ENCODE measurements at places on chromosomes 11 and 22.

DNA sequence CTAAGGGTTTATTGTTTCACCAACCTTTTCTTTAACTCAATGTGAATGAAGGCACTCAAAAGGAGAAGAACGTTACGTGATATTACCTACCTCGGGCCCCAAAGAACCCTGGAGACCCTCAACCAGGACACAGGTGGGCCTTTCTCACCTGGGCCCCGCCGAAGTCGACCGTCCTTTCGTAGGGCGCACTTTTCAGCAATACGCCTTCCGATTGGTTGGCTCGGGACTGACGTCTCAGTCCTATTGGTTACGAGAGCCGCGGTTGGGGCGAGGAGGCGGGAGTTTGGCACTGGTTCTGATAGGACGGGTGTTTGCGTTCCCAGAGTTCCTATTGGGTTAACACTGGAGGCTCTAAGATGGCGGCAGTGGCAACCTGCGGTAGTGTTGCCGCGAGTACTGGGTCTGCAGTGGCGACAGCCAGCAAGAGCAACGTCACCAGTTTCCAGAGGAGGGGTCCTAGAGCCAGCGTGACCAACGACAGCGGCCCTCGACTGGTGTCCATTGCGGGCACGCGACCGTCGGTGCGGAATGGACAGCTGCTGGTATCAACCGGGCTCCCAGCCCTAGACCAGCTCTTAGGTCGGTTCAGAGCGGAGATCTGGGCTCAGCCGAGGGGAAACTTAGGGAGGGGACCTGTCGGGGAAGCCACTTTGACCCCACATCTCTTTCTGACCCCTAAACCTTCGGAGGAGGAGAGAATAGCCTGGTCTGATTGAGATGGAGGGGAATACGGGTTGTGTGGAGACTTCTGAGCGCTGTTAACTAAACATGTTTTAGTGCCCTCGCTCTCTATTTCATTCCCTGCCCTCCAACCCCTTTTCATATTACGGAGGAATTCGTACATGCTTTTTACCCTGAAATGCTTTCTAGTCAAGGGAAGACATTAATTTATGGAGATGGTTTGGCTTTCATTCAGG, at the start of the genes ELP4 and IMMP1L:
Gene ELP4 (plus strand): TSS at position 339 of the 917 bp plus-strand sequence. CDS start 18 bp downstream, at position 357.
Gene IMMP1L (minus strand): TSS at position 194 of the 917 bp plus-strand sequence. CDS start 46,346 bp downstream, outside the sequence.
- DNase-seq = peak; percentile 92

DNA sequence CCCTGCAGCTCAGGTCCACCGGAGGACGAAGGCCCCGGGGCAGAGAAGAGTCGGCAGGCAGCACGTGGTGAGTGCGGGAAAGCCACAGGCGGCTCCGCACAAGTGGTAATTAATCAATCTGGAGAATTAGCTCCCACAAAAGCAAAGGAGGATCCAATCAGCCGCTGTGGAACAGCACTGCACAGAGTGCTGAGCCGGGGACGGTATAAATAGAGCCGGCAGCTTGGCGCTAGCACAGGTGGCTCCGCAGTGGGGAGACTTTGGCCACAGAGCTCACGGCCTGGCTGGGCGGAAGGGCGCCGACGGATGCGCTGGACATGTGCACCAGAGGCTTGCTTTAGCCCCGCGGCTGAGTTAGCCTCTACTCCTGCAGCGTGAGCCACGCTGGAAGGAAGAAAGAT, 48.9 kb downstream of the IGSF9B start:
- DNase-seq = no peak

DNA sequence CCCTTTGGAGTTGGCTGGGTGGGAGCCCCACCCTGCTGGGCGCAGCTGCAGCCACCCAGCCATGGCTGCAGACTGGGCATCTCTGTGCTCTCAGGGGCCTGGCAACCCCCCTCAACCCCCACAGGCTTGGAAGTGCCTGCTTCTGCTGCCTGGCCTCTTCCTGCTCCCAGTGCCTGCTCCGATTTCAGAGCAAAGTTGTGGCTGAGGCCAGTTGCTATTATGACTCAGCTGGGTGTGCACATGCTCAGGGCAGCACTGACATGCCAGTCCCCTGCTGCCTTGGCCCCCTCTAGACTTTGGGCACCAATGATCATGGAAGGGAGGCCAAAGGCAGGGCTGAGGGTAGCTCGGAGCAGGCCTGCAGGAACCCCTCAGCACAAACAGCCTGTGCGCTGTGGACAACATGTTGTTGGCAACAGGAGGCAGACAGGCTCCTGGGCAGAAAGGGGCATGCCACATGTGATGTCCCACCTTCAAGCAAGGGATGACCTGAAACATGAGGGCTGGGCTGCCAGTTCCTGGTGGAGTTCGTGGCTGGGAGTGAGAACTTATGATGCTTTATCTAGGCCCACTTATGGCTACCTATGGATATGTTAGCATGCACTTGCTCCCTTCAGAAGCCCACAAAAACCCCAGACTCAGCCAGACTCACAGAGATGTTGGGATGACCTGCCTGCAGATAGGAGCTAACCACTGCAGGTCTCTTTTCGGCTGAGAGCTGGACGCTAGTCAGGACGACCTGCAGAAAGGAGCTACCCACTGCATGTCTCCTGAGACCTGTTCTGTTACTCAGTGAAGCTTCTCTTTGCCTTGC, 96.4 kb upstream of the AMOTL1 start:
- DNase-seq = no peak

DNA sequence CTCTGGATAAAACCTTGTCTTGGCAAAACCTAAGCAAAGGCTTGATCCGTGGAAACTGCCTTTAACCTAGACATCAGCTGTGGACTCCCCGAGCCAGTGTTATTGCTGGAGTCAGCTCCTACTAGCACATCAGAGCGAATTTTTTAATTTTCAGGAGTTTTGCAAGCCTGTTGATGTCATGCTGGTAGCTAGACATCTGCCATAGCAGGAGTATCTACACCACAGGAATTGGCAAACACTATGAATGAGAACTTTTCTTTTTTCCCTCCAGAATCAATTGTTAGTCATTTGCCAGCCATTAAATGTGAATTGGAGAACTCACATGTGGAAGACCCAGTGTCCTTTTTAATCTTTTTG, 201.2 kb downstream of the NAV2 start:
- DNase-seq = no peak

- no peak for DNase-seq
Observed at GRCh38 chr11:67633758-67634365, 4.1 kb upstream of the NUDT8 start.

DNA sequence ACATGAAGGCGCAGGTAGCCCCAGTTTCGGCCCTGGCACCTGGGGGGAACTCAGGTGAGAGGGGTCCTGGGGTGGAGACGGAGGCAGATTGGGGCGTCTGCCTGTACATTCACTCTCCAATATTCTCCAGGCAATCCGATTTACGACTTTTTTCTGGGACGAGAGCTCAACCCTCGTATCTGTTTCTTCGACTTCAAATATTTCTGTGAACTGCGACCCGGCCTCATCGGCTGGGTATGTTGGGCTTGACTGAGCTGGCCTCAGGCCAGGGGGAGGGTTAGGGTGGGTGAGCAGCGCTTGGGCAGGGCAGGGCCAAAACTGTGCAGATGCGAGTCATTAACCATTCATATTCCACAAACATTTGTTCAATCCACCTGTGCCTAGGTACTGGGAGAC, 1.7 kb downstream of the TM7SF2 start:
- DNase-seq = no peak

DNA sequence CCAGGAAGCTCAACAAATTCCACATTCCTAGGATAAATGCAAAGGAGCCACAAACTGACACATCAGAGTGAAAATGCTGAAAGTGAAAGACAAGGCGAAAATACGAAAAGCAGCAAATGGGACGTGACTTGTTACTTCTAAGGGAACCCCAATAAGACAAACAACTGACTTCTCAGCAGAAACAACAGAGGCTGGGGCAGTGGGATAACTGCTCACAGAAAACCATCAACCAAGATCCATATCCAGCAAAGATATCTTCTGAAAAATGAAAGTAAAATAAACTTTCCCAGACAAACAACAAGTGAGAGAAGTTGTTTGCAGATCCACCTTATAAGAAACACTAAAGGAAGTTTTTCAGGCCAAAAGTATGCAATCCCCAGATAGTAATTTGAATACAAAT, 72.1 kb downstream of the DGCR2 start:
- no peak for DNase-seq

- no peak for DNase-seq
Observed at GRCh38 chr22:47033648-47034000, 271.2 kb downstream of the TBC1D22A start.

DNA sequence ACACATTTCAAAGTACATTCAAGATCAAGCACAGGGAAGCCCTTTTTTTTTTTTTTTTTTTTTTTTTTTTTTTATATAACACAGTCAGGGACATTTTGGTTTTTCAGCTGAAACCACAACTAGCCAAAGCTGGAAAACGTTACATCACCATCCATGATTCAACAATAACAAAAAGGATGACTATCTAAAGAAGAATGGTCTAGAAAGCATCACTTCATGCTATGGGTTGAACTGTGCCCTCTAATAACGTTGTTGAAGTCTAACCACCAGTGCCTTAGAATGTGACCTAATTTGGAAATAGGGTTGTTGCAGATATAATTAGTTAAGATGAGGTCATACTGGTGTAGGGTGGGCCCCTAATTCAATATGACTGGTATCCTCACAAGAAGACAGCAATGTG, 46.6 kb downstream of the MTMR2 start:
- no peak for DNase-seq

- DNase-seq = no peak
Observed at GRCh38 chr11:16091862-16092261, 264.5 kb downstream of the SOX6 start.

DNA sequence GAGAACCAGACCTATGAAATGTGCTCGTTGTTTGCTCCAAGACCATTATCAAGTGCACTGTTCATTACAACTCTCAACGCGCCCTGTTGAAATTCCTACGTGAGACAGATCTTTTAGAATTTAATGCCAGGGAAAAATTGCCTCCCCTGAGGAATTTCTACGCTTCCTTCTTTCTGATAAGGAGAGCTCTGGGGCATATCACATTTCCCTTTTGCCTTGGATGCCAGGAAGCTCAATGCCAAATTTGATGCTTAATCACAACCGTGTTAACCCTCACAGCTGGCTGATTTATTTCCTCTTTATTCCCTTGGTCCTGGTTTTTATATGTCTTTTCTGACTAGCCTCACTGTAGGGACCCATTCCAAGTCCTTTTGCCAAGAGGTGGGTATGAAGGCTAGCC, 109.4 kb downstream of the MICAL2 start:
- DNase-seq = no peak

- no peak for DNase-seq
Observed at GRCh38 chr11:83350187-83350586, 64.0 kb upstream of the CCDC90B start.

DNA sequence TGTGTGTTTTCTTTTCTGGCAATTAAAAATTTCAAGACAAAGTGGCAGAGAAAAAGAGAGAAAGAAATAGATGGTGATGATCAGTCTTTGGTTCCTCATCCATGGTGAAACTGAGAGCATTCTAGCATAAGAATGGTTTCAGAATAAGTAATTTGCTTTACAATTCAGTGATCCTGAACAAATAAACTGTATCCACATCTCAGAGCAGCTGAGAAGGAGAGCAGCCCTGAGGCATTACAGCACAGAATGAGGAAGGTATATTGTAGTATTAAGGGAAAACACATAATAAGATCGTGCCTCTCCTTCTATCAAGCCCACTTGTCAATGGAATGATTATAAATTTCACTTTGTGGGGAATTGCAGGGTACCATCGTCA, 17.4 kb downstream of the LUZP2 start:
- DNase-seq = no peak

DNA sequence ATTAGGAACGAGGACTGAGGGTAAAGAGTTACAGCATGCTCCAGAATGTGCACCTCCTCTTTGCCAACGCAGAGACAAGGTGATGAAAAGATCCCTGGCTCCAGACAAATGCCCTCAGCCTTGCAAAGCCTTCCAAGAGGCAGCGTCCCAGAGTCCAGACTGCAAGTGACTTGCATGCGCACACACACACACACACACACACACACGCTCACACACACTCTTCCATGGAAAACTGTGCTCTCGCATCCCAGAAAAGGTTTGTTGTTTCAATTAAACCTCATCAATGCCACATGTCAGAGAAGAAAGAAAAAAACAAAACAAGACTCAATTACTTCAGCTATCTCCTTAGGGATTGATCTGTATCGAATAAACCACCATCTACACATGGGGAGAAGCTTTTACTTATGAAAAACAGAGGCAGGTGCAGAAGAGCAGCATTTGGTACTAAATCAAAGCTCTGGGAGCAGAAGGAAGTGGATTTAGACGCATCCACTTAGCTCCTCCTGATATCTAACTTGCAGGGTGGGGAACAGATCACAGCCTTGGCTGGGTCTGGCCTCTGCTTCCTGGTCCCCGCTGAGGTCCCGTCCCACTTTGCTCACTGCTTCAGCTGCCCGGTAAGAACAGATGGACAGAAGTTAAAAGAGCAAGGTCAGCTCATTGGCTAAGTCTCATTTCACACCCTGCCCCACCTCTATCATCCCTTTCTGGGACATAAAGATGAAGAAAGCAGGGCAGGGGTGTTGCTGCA, 249.8 kb upstream of the BLID start:
- DNase-seq = no peak

- no peak for DNase-seq
Observed at GRCh38 chr11:66768818-66769217, 39.8 kb upstream of the SPTBN2 start.

DNA sequence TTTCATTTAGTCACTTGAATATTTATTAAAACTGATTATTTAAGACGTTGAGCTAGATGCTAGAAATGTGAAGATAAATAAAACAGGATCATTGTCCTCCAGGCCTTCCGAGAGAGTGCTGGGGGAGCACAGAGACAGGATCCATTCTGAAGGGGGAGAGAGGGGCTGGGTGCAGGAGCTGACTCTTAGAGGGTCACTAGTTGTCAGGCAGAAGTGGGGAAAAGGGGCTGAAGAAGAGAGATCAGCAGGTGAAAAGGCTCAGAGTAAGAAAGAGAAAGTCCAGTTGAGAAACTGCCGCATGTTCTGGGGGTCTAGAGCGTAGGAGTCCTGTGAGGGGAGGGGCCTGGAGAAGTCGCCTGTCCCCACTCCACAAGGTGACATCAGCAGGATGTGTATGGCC, 206.2 kb upstream of the SNX19 start:
- DNase-seq = no peak

DNA sequence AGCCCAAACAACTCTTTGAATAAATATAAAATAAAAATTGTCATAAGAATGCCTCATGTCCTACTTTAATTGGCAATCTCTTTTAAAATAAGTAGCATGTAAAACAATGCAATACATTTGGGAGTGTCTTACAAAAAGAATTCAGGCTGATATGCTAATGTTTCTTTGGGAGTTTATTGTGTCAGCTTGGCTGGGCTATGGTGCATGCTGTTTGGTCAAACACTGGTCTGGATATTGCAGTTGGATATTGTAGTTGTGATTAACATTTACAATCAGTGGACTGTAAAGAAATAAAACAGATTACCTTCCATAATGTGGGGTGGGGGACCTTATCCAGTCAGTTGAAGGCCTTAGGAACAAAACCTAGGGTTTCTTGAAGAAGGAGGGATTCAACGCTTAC, 37.0 kb upstream of the B3GAT1 start:
- no peak for DNase-seq
